Forelimb muscle (tissue), 1 donor: ENCODE measurements at places on chromosomes 6 and 20. TPM values are rescaled to one million over a fixed set of nuclear protein-coding genes. Genes with fewer than 3 reads are reported as not detected.

GRCh38 chr6:155832596-155832995 is 377.0 kb upstream of the NOX3 start:
- DNase-seq: no peak

Gene FABP7
- polyA plus RNA-seq: 0.44 TPM

GRCh38 chr20:56420028-56420427 is 8.0 kb downstream of the CASS4 start:
- DNase-seq: no peak

DNA sequence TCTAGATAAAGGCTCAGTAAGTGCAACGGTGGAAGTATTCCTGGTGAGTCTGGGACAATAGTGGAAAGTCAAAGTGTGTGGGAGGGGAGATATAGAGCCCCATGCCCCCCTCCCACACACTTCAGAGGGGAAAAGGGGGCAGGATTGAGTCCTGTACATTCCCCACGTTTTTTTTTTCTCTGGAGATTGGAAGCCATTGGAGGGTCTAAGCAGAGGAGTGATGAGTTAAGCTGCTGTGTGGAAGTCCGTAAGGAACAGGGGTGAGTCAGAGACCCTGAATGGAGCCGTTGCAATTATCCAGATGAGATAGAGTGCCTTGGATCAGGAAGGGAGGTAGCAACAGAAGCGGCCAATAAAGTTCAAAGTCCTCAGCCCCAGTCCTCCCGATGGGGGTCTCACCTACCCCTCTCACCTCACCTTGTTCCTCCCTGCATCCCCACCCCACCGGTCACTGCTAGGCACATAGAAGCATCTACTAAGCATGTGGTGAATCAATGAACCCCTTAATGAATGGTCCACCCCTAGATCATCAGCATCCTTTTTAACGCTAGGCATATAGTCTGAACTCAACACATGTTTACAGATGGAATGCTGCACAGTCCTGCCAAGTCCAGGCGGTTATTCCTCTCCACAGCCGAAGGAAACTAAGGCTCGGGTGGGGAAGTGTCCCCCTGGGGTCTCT is 662 bp upstream of the SLC9A8 start:
- no peak for DNase-seq

Gene MAP3K4
- polyA plus RNA-seq: 22.5 TPM

- no peak for DNase-seq
Measured at GRCh38 chr20:58965270-58966064, 15.6 kb upstream of the NELFCD start.

- DNase-seq: no peak
Measured at GRCh38 chr6:97110626-97111025, 172.4 kb downstream of the MMS22L start.

DNA sequence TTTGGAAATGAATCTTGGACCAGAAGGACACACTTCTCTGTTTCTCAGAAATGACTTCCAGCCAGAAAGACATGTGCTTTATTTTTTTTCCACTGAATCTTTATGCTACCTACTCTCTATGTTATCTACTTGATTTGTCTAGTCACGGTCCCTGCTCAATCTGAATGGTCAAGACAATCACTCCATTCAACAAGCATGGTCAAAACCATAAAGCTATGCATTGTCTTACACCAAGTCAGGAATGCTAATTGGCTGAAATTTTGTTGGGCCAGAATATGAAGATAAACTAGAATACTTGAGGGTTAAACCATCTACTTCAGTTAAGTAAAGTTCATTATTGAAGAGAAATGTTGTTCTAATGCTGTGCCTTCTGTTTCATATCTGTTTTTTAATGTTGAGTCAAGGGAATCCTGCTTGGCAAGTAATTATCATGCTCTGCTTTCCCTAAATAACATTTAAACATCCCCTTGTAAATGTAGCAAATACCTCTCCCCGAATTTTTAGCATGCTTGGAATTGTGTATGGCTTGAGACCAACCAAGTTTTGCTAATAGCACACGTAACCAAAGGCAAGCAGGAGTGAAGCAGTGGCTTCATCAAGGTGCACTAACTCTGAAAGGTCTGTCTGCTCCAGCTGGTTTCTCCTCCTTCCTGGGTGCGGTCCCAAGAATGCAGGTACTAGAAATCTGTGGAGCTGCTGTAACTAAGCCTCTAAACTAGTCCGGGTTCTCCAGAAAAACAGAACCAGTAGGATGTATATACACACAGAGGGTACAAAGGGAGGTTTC is 190.3 kb upstream of the CDYL start:
- no peak for DNase-seq

GRCh38 chr6:42781546-42781795 is 381 bp upstream of the BICRAL start:
- DNase-seq: no peak

DNA sequence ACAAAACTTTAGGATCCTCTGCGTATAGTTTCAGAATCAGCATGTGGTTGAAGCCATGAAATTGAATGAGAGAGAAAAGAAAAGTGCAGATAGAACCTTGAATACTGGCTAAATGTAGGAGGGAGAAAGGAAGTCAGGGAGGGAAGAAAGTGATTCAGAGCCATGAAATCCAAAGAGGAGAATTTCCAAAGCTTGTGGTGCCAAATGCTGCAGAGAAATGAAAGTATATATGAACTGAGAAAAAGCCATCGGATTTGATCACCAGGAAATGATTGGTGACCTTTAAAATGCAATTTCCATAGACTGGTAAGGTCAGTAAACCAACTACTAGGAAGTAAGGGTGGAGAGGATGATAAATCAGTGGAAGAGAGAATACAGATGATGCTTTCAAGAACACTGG is 142.3 kb downstream of the TFAP2A start:
- DNase-seq: no peak

Gene PGBD1
- 7.1 TPM for polyA plus RNA-seq

GRCh38 chr6:35790683-35791082 is 6.4 kb downstream of the CLPS start:
- no peak for DNase-seq

GRCh38 chr20:16520154-16520553 is 53.1 kb downstream of the KIF16B start:
- no peak for DNase-seq
